ENCODE measurements at places on chromosomes 12 and 14. TPM values are rescaled to one million over a fixed set of nuclear protein-coding genes. Genes with fewer than 3 reads are reported as not detected.

PAX9 gene
- not detected for total RNA-seq

CELA1 gene
- not detected for total RNA-seq

PLEKHG7 gene
- total RNA-seq, result not detected

DBX2 gene
- total RNA-seq, result not detected
